ENCODE measurements at places on chromosomes 2 and 18.

GRCh38 chr2:54284826-54285225 is 28.8 kb upstream of the TSPYL6 start:
- no peak for DNase-seq

DNA sequence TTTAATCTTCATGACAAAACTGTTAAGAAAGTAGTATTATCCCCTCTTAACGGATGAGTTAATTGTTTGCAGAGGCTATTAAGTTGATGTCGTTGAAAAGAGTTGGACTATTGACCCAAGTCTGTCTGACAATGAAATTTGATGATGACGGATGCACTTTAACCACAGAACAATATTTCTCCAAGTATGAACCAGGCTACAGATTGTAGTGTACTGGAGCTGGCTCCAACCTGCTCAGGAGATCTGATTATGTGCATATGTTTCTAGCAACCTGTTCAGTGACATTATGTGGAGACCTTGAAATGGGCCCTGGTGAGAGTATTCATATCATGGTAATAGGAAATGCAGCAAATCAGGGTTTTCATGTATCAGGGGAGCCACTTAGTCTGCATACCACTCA is 174.1 kb downstream of the CDH7 start:
- DNase-seq: no peak

GRCh38 chr18:36309436-36310391 is 12.2 kb downstream of the FHOD3 start:
- DNase-seq: no peak

DNA sequence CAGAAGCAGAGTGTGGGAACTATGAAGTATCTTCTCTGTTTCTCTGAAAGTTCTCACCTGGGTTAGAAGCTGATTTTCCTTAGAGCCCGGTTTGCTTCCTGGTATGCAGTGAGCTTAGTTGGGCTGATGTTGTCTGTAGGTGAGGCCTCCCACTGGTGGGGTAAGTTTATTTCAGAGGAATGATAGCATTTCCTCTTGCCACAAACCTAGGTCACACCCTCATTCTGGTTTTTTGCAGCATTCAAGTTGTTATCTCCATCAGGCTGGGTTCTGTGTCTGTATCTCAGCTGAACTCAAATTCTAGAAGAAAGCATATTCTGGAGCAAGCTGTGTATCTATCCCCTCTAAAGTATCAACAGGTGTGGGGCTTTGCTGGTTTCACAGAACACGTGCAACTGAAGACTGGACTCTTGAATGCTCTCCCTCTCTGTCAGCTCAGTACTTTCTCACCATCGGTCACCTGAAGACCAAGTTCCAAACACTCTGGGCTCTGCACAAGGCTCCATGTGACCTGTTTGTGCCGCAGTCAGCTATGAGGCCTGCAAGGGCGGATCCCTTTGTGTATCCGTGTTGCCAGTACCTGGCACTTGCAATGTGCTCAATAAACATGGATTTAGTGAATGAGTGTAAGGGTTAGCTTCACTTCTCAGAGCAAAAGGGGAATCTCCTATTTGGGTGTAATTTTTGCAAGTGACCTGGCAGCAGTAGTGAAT is 49.5 kb upstream of the MBOAT2 start:
- DNase-seq: no peak

Measured in activated gamma-delta T cell treated with Interleukin-2 at 50 U/mL for 16 hours (primary cell).